ENCODE measurements at places on chromosomes 6 and 20.

DNA sequence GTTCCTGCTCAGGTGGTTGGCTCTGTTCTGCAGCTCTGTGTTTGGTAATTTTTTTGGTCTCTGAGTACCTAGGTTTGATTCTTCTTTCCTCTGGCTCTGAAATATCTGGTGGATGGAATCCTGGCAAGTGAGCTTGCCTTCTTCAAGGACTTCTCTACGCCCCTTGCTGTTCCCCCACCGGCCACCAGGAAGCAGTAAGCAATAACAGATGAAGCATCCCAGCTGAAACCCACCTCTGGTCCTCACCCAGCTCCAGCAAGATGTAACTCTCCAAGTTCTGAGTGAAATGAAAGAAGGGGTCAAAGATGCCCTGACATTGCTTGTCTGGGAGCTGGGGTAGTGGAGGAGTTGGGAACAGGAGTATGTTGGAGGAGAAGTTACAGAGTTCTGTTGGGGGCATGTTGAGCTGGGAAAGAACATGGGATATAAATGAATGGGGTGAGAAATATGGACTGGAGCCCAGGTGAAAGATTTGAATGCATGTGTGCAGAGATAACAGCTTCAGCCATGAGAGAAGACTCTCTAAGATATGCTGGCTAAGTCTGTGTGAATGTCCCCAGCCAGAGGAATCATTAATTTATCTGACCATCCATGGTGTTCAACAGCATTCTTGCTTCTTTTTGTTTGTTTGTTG, 51.3 kb upstream of the GLP1R start:
- DNase-seq = no peak

DNA sequence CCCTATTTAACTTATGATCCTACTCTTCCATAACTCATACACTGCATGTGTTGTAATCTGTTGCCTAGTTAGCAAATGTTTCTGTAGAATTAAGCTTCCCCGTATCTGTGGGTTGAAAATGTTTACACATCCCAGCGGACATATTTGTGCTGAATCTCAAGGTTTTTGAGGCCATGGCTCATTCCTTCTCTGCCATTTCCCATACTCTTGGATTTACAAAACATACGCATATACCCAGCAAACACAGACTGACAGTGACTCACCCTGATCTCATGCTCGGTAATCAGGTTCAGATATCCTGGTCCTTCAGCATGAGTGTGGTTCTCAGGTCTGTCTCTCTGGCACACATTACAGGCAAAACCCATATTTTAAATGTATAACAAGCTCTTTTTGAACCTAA, 58.7 kb downstream of the AGPAT4 start:
- DNase-seq = no peak

GRCh38 chr6:7933794-7934193, 23.2 kb upstream of the TXNDC5 start:
- no peak for DNase-seq

GRCh38 chr6:22783931-22784330, 214.6 kb downstream of the HDGFL1 start:
- no peak for DNase-seq

GRCh38 chr6:89208551-89208950, 8.6 kb downstream of the GABRR1 start:
- no peak for DNase-seq

All from NCI-H1694 treated with DMSO at 0.1 percent for 48 hours (cell line).